ENCODE measurements at places on chromosomes 12 and 14. TPM values are rescaled to one million over a fixed set of nuclear protein-coding genes. Genes with fewer than 3 reads are reported as not detected.

CCNT1 gene
- 31.4 TPM for total RNA-seq

LRRC43 gene
- total RNA-seq: 0.38 TPM

CLEC12A gene
- total RNA-seq: not detected

RDH12 gene
- total RNA-seq: not detected

RFLNA gene
- total RNA-seq: 43.1 TPM

SMCO2 gene
- total RNA-seq: not detected

REM2 gene
- not detected for total RNA-seq

TNS2 gene
- 34.7 TPM for total RNA-seq

Data from regular cardiac myocyte (primary cell).